HS-5 (cell line): ENCODE measurements at places on chromosomes 1 and 21.

DNA sequence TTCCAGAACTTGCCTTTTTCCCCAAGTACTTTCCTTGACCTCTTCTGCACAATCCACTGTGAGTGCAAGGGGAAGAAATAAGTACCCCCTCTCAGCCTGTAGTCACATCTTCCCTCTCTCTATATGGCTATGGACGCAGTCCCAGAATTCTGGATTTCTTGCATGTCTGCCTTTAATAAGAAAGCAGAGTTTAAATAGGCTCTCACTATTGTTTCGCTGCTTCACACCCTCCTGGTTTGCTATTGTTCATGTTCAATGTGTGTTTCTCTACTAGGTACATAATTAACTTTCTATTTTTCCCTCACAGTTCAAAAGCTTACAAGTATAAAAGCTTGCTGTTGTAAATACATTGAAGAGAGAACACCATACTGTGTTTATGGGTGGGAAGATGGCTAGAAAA, 181.5 kb upstream of the C1orf105 start:
- DNase-seq, result no peak

GRCh38 chr1:220291580-220291979, 19.3 kb upstream of the RAB3GAP2 start:
- no peak for DNase-seq

DNA sequence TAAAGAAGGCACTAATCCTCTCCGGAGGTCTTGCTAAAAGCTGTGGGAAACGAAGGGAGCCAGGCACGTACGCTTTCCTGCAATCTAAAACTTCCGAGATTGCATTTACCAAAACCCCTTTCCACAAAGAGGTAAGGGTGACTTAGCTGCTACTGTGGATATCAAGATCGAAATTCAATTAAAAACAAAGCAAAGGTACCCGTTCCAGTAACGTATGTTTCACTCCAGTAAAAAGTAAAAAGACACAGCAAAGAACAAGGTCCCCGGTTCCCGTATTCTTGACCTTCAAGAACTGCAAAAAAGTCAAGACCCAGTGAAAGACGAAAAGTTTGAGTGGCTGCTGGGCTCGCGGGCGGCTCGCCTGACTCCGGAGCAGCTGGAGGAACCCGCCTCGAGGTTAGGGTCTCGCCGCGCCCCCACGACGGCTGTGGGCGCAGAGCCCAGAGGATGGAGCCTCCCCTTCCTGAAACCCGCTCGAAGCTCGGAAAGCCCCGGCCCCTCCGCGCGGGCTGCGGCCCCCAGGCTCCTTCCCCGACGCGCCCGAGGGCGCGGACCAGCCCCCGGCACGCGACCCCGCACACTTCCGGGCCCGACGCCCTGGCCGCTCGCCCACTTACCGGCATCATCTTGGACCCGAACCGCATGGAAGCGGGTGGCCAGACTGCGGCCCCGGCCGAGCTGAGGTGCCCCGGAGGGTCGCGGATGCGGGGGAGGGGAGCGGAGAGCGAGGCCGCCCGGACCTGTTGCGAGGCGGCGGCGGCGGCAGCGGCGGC, 524 bp downstream of the TP53BP2 start:
- peak; percentile 22 for DNase-seq

DNA sequence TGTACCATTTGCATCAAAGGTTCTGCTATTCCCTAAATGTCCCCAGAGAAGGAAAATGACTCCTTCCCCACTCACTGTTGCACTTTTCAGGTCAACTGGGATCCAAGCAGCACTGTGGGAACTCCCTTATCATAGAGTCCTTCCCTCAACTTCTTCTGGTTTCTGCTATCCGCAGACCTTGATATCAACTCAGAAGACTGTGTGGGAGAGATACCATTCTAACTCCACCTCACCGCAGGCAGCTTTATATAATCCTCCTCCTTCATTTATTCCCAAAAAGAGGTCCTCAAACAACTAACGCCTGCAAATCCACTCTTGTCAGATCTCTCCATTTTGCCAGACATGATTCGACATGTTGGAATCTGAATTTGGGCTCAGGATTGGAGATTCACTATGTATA, 27.3 kb downstream of the LHX9 start:
- DNase-seq, result no peak

- DNase-seq, result no peak
Observed at GRCh38 chr21:40516335-40516734, 330.6 kb downstream of the DSCAM start.

DNA sequence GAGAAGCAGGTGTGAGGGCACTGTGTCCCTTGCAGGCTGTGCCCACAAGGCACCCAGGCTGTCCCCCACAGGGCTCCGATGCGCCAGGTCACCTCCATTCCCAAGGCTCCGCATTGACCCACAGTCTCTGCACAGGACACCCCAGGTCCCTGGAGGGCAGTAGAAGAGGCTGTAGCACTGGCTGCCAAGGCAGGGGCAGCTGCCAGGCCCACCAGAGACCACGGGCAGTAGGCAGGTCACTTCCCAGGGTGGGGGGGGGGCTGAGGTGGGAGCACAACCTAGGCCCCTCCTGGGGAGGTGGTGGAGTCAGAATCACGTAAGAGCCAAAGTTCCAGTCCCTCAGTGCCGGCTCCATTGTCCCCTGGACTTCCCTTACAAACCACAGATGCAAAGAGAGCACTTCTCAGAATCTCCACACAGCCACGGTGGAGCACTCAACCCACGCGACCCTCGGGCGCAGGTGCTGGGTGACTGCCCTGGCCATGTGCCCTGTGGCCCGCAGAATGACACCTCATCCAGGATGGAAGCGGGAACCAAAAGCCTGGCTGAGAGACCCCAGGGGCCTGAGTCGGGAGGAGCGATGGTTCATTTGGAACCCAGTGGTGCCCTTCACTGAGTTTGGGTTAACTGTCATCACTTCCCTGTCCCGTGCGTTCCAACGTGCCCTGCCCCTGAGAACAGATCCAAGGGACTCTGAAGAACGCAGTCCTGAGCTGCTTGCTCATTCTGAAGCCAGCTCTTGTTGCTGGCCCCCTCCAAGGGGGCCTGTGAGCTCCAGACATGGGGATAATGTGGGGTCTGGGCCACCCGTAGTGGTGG, 69.7 kb upstream of the PDE9A start:
- no peak for DNase-seq

GRCh38 chr1:13807209-13807608, 107.2 kb downstream of the PRDM2 start:
- DNase-seq, result no peak

DNA sequence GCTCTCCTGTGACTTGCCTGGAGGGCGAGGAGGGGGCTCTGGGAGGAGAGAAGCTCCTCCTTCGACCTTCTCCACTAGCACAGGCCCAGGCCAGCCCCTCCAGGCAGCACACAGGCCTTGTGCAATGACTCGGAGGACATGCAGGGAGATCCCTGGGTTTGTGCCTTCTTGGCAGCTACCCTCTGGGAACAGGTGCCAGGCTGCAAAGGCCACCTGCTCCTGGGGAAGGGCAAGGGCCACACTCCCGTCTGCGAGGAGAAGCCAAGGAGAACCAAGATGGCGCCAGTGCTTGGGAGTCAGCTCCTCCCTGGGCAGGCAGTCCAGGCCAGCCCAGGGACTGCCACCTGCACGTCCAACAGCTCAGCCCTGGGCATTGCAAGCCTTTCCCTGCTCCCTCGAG, 15.3 kb downstream of the CASZ1 start:
- DNase-seq, result no peak

DNA sequence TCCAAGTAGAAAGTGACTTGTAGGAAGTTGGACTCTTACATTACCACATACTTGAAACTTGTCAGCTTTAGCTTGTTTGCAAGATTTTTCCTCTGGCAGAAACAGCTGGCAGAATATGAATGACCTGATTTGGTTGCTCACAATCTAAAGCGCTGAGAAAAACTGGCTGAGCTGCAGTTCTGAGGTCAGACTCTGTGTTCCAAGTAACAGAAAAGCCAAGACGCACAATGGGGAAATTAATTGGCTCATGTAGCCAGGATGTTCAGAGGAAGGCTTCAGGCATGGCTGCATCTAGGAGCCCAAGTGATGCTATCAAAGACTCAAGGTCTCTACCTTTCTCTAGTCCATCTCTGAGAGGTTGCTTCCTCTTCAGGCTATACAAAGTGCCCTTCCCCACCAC, 27.0 kb downstream of the ALPL start:
- DNase-seq, result no peak

GRCh38 chr1:12490532-12491142, 127.4 kb downstream of the DHRS3 start:
- DNase-seq, result no peak

DNA sequence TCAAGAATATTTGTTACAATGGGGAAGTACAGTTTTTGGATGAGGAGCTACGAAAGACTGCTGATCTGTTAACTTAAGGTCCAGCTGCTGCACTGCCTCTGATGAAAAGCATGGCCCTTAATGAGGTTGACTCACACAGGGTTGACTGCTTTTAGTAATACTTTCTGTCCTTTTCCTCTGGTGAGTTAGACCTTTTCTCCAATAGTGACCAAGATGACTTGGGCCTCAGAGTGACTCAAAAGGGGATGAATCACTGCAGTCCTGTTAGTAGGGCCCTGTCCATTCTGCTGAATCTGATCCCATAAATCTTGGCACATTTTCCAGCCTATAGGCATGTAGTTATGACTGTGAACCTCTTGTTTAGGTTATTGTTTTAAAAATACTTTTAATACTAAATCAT, 2.7 kb downstream of the DISP1 start:
- peak; percentile 96 for DNase-seq

- DNase-seq, result no peak
Observed at GRCh38 chr1:10941891-10942541, 70.4 kb upstream of the TARDBP start.
